A549 treated with ZK216348 at 1 μM for 4 hours (cell line): ENCODE measurements at places on chromosomes 2 and 18. TPM values are rescaled to one million over a fixed set of nuclear protein-coding genes. Genes with fewer than 3 reads are reported as not detected.

MGAT4A gene
- 1.3 to 2.3 TPM (median 2.0 TPM) in 5 replicates for total RNA-seq

LRATD1 gene
- 0.07 TPM in 1 of 5 replicates, not detected in the others for total RNA-seq

TRIM43 gene
- total RNA-seq, result not detected in 5 replicates

AGFG1 gene
- total RNA-seq, result 101 to 140 TPM (median 120 TPM) in 5 replicates

CD207 gene
- total RNA-seq, result not detected in 5 replicates

LYPD6 gene
- 0.06 to 0.19 TPM (median 0.11 TPM) in 4 of 5 replicates, not detected in the other for total RNA-seq

CHRND gene
- not detected in 5 replicates for total RNA-seq

TXNDC2 gene
- 0.15 to 0.34 TPM (median 0.17 TPM) in 5 replicates for total RNA-seq

ITPRIPL1 gene
- total RNA-seq, result not detected in 5 replicates

CPLX4 gene
- total RNA-seq, result not detected in 5 replicates

IMPA2 gene
- 44.5 to 74.9 TPM (median 69.1 TPM) in 5 replicates for total RNA-seq
